ENCODE measurements at places on chromosomes 4 and X. TPM values are rescaled to one million over a fixed set of nuclear protein-coding genes. Genes with fewer than 3 reads are reported as not detected.

Gene NKX3-2
- total RNA-seq, result not detected

DNA sequence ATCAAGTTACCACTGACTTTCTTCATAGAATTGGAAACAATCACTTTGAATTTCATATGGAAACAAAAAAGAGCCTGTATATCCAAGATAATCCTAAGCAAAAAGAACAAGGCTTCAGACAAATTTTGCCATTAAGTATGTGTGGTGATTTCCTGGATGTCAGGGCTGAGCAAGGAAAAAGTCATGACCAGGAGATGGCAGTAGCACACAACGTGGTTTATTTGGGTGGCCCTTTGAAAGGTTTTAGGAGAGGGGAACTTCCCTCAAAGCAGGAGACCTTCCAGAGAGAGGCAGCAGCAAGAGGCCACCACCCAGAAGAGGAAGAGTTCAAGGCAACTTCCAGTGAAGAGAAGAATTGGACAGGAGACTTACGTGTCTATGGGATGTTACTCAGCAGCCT lies 18.1 kb upstream of the ZXDB start:
- H3K27ac ChIP-seq, result no peak overlapping the region
- H3K4me1 ChIP-seq, result no peaks in the 10 kb centered on the region
- no peak overlapping the region for H3K4me3 ChIP-seq

Gene ELMOD2
- total RNA-seq, result 20.5 TPM

Gene PCDH19
- total RNA-seq, result 4.3 TPM

- no peak for DNase-seq
- no peak overlapping the region for H3K4me3 ChIP-seq
- no peaks in the 10 kb centered on the region for H3K36me3 ChIP-seq
- H3K4me1 ChIP-seq, result no peaks in the 10 kb centered on the region
Observed at GRCh38 chr4:82747686-82748575, 50.7 kb downstream of the SCD5 start.

DNA sequence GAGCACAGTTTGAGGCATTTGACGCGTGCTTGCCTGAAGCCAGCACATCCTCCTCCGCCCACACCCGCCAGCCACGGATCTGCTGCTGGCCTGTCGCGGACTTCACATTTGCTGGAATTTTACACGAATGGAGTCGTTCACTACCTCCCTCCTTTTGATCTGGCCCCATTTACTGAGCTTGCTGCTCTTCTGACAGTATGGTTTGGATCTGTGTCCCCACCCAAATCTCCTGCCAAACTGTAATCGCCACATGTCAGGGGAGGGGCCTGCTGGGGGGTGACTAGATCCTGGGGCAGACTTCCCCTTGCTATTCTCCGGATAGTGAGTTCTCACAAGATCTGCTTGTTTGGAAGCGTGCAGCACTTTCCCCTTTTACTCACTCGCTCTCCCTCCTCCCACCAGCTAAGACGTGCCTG lies 19.9 kb upstream of the CPLX1 start:
- H3K4me1 ChIP-seq, result no peaks in the 10 kb centered on the region
- DNase-seq, result no peak
- H3K27me3 ChIP-seq, result no peaks in the 10 kb centered on the region
- H3K27ac ChIP-seq, result no peak overlapping the region
- H3K36me3 ChIP-seq, result peaks cover 6% of the 10 kb centered on the region
- no peak overlapping the region for H3K4me3 ChIP-seq

DNA sequence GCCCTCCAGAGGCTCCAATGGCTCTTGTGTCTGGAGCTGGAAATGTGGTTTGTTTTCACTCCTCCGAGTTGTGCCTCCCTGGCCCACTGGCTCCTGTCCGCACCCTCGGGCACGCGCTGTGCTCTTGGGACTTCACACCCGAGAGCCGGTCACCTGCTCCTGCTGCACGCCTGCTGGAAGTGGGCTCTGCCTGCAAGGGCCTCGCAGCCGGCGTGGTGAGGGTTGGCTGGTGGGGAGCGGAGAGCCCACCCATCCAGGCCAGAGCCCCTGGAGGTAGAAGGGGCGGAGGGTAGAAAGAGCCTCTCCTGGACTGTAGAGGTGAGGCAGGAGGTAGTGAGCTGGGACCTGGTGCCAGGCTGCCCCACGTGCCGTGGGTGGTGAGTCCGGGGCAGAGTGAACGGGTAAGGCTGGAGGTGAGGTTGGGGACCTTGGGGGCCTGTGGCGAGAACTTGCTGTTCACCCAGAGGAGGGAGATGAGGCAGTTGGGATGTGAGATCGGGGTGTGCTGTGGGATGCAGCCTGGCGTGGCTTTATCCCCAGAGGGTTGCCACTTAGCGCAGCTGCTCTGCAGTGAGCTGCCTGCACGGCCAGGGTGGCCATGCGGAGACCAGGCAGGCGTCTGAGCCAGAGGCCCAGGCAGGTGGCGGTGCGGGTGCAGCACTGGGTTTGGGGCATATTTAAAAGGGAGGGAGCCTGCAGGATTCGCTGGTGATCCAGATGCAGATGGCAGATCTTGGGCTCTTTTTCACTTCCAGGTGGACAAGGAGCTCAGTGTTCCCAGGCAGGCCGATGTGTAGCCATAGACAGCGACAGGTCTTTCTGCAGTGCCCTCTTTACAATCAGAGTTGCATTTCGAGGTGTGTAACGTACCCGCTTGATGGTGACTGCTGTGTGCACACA lies 48.8 kb downstream of the PCGF3 start:
- H3K36me3 ChIP-seq, result peaks cover 26% of the 10 kb centered on the region
- no peak overlapping the region for H3K27ac ChIP-seq
- DNase-seq, result no peak
- H3K4me3 ChIP-seq, result no peak overlapping the region

Measured in endothelial cell of umbilical vein (primary cell).